ENCODE measurements at places on chromosomes 11 and 22.
A peak's percentile ranks its signal among the peaks of the same experiment; 100 is the strongest.

GRCh38 chr11:23263466-23263865 is 403.2 kb upstream of the CCDC179 start:
- no peak for DNase-seq

- DNase-seq, result no peak
Measured at GRCh38 chr11:119178166-119178680, 7.1 kb upstream of the NHERF4 start.

DNA sequence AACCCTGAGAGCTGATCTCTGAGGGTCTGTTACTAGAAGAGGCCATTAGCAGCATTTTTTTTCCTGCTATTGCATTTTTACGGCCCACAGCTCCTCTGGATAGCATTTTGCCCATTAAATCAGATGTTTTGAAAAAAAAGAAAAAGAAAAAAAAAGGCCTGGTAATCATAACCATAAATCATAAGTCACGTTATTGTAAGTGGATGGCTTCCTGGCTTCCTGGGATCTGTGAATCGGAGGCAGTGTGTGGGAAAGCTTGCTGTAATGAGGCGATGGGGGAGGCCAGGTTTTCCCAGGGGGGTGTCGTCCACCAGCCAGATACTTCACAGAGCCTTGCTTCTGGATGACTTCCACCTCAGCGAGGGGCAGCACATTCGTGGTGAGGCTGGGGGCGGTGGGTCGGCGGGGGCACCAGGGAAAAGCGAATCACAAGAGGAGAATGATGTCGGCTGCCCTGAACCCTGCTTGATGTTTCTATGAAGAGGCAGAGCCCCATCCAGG is 106.5 kb upstream of the SYT13 start:
- DNase-seq, result no peak

DNA sequence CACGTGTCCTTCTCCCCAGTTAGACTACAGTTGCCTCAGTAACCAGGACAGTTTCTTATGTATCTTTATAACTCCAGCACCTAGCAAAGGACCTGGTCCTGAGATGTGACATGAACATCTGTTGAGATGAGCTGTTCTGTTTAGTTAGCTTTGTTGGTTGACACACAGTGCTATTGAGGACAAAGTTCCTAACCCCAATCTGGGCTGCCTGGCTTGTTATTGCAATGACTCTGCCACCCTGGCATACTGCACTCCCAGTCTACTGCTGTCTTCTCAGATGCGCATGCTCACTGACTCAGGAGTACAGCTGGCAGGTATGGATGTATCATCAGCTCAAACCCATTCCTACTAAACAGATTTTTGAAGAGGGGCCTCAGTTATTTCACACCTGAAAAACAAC is 7.4 kb downstream of the DESI1 start:
- no peak for DNase-seq

- no peak for DNase-seq
Measured at GRCh38 chr11:128235958-128236357, 351.4 kb downstream of the ETS1 start.

DNA sequence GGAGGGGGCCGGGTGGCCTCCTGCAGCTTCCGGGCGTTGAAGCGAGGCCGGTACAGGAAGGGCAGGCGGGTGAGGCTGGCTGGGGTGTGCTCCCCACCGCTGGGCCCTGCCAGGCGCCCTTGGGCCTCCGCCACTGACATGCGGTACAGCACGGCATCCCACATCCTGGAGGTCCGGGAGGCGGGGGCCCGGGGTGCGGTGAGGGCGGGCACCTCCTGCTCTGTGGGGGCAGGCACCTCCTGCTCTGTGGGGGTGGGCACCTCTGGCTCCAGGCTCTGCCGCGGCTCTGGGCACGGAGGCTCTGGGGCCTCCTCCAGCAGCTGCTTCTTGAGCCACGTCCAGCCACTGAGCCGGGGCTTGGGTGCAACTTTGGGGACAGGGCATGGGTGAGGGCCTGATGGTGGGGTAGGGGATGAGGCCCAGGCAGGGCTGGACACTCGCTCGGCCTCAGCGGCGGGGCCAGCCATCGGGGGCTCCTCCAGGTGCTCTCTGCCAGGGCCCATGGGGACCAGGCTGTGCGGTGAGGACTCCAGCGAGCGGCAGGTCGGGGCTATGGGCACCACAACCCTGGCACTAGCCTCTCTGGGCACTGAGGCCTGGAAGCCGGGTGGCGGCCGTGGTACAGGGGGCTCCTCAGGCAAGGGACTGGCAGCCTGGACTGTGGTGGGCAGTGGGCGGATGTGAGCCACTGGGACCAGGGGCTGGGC is 2.3 kb downstream of the PRR33 start:
- no peak for DNase-seq

GRCh38 chr11:57903011-57903410 is 120.7 kb upstream of the OR9Q1 start:
- no peak for DNase-seq

GRCh38 chr11:68963779-68964178 is 17.0 kb downstream of the MRGPRD start:
- DNase-seq, result no peak

DNA sequence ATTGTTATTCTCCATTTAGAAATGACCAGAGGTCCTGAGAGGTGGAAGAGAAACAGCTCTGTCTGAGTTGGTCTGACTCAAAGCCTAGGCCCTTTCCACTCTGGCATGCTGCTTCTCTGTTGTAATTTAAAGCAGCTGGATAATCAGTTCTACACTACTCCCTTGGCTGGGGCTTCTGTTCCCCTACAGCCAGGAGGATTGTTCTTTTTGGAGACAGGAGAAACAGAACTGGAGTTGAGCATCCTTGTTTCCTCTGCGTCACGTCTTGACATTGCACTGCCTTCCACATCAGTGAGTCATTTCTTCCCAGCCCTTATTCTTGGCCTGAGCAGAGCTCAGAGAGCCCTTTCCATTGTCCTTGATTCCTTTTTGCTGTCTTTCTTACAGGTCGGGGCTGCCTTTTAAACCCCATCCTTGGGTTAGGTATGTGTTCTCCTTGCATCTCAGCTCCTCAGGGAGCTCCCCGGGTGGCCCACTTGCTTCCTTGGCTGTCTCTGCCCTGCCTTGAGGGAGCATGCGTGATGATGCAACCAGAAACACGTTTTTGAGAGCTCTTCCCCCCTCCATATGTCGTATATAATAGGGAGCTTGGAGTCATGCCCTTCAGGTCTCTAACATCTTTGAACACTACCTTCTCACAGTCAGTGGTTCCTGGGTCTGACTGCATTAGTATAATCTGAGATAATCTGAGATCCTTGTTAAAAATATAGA is 35.7 kb downstream of the CYB5R2 start:
- DNase-seq, result no peak

DNA sequence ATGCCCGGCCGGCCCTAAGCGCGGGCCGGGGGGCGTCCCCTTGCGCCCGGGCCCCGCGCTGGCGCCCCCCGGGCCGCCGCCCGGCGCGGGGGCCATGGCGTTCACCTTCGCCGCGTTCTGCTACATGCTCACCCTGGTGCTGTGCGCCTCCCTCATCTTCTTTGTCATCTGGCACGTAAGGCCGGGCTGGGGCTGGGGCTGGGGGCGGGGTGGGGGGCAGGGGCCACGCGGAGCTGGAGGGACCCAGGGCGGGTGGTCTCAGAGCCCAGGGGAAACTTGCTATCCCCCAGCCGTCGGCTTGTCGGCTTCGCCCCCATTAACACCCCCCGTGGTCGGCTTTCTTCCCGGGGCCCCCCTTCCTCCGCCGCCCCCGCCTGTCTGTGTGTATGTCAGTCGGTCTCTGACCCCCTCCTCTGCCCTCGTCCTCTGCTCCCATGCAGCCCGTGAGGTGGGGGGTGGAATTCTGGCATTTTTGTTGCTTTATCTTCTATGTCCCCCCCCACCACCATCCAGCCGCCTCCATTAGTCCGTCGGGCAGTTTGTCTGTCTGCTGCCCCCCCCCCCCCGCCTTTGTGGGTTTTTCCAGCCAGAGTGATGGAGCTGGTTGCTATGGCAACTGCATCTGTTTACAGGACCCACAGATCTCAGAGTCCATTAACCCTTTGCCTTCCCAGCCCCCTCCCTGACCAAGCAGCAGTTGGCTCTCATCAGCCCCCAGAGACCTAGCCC is 552 bp downstream of the CNIH2 start:
- DNase-seq, result no peak

DNA sequence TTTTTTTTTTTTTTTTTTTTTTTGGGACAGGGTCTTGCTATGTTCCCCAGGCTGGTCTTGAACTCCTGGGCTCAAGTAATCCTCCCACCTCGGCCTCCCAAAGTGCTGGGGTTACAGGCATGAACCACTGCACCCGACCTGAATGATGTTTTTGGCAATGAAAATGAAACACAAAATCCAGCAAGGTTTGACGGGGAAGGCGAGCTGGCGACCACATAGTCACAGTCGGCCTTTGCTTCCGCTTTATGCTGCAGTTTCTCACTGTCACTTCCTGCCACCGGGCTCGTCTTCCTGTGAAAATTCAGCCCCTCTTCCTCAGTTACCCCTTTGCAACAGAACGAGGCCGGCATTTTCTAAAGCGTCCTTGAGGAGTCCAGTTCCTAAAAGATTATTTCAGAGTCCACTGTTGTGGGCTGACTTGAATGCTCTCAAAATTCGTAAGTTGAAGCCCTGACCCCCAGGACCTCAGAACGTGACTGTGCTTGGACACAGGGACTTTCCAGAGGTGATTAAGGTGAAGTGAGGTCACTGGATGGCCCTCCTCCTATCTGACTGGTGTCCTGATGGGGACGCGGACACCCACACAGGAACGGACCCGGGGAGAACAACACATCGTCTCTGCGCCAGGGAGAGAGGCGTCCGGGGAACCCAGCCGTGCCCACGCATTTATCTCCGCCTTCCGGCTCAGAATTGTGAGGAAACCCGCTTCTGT is 2.9 kb upstream of the BID start:
- DNase-seq, result no peak

- peak; percentile 94 for DNase-seq
Measured at GRCh38 chr11:68127714-68128681, 6.8 kb upstream of the CHKA start.

DNA sequence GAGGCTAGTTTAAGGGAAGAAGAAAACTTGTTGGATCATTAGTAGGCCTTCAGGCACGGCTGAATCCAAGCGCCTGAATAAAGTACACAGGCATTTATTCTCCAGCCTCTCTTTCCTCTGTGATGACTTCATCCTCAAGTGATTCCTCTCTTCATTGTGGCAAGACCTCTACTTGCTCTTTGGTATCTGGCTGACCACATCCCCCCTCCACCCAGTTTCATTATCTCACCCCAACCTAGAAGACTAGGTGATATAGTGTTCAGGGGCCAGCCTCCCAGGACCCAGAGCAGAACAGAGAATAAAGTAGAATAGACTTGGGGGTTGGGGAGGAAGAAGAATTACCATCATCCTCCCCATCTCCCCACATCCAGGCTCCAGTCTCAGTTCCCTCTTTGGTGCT is 189.3 kb downstream of the MIAT start:
- DNase-seq, result peak; percentile 8

DNA sequence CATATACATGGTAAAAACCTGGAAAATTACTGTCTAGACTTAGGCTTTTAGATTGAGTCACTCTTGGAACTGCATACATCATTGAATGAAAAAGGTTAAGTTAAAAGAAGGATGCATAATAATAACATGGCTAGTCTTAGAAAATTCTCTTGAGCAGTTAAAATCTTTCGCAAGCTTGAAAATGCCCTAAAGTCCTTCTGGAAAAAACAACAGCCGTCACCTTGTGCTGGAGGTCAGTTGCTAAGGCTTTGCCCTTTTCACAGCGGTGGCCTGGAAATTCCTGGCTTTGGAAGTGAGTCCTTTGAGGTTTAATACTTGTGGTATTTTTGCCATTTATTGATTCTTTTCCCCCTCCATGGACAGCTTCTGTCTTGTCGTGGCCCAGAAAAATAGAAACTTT is 17.4 kb upstream of the FBLN1 start:
- DNase-seq, result no peak

Measured in H1 (cell line).